ENCODE measurements at places on chromosomes 1 and 21.

DNA sequence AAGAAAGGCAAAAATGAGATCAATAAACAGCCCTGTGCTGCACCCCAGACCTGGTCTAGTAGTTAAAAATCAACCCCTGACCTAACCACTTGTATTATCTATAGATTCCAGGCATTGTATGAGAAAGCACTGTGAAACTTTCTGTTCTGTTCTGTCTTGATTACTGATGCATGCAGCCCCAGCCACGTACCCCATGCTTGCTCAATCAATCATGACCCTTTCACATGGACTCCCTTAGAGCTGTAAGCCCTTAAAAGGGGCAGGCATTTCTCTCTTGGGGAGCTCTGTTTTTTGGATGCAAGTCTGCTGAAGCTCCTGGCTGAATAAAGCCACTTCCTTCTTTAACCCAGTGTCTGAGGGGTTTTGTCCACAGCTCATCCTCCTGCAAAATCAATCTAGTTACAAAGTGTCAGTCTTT, 24.2 kb upstream of the CD34 start:
- no peak for DNase-seq

DNA sequence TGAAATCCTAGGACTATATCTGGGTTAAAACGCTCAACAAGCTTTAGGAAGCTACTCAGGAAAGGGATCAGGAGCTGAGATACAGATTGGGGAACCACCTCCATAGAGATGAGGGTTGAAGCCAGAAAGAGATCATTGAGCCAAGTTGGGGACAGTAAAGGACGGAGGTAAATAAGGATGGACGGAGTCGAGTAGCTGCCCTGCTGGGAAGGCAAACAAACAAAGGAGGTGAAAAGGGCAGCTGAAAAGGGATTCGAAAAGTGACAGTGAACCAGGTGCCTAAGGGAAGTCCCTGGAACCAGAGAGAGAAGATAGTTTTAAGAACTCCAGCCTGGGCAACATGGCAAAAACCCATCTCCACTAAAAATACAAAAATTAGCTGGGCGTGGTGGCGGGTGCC, 6.3 kb upstream of the CAMSAP2 start:
- no peak for DNase-seq

DNA sequence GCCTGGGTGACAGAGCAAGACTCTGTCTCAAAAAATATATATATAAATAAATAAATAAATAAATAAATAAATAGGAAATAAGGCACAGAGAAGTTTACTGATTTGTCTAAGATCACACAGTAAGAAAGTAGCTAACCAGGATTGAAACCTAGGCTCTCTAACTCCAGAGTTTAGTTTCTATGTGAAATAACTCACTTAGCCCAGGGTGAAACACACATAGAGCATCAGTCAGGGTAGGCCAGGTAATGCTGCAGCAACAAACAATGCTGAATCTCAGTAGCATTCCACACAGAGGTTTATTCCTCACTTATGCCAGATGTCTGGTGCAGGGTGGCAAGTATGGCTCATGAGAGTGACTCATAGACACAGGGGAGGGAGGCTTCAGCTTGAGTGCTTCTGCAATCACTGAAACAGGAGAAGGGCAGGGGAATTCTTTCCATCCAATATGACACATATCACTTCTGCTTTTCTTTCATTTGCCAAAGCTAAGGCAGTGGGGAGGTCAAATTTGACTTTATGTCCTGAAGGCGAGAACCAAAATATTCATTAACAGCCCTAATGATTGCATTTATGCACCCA, 37.1 kb upstream of the KANK4 start:
- no peak for DNase-seq

- DNase-seq, result no peak
Measured at GRCh38 chr1:246364415-246364941, 142.6 kb downstream of the SMYD3 start.

DNA sequence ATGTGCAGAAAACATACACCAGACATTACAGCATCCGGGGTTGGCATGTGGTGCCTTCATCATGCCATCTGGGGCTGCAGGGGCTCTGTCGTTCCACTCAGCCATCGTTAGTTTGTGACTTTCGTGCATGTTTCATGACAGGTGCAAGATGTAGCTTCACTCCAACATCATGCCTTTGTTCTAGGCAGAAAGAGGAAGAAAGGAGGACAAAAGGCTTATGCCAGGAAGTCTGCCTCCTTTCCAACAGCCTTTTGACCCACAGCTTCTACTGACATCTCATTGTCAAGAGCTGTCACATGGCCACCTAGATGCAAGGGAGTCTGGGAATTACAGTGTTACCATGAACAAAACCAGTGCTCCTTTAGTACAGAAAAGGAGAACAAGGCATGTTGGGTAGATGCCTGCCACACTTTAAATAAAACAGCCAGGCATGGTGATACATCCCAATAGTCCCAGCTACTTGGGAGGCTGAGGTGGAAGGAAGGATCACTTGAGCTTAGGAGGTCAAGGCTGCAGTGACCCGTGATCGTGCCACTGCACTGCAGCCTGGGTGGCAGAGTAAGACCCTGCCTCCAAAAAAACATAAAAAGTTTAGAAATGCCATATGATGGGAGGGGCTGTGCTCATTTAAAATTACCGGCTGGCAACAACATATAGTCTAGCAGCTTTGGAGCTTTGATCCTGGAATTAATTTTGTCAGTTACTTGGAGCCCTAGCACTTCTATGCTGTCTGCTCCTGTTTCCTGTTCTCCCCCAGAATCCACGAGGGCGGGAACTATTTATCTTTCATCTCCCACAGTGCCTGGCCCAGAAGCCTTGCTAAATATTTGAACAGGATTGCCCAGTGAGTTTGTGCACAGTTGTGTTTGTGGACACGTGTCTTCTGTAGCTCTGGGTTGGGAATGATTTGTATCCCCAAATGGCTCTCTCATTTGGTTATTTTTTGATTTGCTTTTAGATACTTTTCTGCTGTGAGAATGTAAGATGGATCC, 7.4 kb downstream of the DOP1B start:
- no peak for DNase-seq

GRCh38 chr1:16207318-16208269, 4.9 kb downstream of the ARHGEF19 start:
- DNase-seq, result no peak

- no peak for DNase-seq
Measured at GRCh38 chr21:41701749-41702148, 65.1 kb downstream of the RIPK4 start.

DNA sequence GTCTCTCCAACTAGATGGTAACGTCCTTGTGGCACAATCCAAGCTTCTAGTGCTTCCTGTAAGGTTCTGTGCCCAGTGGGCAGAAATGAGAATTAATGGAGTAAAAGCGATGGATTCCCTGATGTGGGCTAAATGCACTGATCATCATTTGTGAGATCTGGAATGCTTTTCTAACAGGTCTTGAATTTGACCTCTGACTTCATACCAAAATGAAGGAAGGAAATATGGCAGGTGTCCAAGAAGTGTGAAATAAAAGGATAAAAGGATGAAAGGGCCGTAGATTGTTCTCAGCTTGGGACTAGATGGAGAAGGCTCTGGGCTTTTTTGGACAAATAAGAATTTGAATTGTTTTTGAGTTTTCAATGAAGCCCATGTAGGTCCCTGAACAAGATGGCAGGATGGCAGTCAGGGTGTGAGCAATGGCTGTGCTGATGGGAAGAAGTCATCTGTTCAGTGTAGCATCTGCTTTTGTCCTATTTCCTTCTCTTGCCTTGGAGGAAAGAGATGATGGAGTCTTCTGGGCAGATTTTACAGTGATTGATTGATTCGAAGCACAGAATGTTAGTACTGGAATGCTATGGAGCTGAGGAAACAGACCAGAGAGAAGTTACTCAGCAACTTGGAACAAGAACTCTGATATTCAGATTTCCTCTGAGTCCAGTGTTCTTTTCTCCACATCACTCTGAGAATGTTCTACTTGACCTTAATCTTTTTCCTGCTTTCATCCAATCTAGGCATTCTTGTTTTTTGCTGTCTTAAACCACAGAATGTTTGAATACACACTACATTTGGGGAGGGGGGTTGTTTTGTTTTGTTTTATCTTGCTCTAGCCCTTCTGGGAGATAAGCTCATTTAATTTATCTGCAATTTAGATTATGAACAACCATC, 286.0 kb downstream of the HLX start:
- no peak for DNase-seq

DNA sequence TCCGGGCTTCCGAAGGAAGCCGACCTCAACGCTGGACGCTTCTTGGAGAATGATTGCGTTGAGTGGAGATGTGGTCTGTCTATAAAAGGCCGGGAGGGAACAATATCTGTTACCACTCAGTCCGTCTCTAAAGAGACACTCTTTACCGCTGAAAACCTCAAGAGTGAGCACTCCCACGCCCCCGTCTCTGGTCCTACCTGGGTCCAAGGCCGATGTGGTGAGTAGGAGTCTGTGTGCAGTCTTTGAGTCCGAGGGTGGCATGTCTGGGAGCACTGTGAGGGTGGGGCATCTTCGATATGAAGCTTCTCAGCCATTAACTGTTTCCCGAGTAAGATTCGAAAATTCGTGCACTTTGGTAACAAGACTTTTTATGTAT, 576 bp downstream of the ZFP69 start:
- DNase-seq, result no peak

DNA sequence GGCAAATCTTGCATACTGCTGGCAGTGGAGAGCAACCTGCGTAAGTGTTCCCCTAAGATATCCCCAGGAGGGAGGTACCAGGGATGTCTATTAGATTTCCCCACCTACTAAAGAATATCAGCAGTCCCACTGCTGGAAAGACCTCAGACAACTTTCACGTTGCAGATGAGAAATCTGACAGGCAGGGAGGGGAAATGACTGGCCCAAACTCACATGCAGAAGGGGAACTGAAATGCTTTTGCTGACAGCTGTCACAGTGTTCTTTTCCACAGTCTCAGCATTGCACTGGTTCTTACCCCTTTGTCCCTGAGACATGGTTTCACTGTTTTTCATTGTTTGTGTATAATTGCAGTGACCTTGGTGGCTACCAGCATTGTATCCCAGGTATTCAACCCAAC, 84.8 kb upstream of the ATP1A1 start:
- no peak for DNase-seq

DNA sequence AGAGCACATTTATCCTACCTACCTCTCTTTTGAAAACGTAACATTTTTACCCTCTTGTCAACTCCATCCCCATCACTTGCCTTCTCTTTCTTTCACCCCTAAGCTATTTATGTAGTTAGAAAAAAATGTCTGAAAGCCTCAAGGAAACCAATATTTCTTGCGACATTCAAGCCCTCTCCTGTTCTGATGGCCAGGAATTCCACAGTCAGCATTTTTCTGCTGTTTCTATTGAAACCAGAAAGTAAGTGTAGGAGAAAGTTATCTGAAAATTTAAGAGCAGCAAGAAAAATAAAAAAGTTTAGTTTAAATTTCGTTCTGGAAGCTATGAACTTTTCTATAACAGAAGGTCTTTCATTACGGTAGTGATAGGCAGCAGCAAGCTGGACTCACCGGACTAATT, 247.6 kb upstream of the PBX1 start:
- no peak for DNase-seq

DNA sequence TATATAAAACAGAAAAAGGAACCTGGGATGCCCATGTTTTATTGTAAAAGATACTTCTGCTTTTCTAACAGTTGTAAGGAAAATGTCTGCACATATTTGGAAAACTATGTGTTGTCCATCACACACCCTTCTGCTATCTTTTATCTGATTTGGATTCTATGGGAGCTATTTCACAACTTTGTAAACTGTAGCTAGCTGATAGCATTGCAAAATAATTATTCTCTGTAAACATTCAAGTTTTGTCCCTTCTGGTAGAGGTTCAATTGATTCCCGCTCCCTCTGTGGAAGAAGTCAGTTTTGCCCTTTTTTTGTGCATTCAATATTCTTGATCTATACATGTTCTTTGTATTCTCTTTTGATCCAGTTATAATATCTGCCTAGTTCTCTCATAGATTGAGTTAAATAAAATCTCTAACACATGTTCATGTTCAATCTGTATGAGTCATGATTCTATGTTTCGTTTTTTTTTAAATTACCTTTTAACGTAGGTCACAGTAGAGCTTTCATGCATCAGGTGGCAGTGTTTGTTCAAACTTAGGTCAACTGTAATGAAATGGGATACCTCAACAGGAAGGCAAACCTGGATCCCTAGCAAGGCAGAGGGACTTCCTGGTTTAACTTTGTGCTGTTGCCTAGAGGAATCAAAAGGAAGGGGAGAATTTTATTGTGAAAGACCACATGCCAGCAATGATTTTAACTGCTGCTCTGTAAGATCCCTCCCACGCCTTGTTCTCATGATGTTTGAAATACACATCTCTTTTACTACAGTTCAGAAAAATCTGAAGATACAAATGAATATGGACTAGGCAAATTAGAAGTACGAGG, 26.0 kb upstream of the BCL9 start:
- no peak for DNase-seq

DNA sequence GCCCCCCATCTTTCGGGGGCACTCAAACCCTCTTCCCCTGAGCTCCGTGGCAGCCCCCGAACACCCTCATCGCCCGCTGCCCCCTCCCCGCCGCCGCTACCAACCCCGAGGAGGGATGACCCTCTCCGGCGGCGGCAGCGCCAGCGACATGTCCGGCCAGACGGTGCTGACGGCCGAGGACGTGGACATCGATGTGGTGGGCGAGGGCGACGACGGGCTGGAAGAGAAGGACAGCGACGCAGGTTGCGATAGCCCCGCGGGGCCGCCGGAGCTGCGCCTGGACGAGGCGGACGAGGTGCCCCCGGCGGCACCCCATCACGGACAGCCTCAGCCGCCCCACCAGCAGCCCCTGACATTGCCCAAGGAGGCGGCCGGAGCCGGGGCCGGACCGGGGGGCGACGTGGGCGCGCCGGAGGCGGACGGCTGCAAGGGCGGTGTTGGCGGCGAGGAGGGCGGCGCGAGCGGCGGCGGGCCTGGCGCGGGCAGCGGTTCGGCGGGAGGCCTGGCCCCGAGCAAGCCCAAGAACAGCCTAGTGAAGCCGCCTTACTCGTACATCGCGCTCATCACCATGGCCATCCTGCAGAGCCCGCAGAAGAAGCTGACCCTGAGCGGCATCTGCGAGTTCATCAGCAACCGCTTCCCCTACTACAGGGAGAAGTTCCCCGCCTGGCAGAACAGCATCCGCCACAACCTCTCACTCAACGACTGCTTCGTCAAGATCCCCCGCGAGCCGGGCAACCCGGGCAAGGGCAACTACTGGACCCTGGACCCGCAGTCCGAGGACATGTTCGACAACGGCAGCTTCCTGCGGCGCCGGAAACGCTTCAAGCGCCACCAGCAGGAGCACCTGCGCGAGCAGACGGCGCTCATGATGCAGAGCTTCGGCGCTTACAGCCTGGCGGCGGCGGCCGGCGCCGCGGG, 837 bp downstream of the FOXD3 start:
- no peak for DNase-seq

GRCh38 chr1:179340918-179341317, 24.9 kb upstream of the AXDND1 start:
- no peak for DNase-seq

DNA sequence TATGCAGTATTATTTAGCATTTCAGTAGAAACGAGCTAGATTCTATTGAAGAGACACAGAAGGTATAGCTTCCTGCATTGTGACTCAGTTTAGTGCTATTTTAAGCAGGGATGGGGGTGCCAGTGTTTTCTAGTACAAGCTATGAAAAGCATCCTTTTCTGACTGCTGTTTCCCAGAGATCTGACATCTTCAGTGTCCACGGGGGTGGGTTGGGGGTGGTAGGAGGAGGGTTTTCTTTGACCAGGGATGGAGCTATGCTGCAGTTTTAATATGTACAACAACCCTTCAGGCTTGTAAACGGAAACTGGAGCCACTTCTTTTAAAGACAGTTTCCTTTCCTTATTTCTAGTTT, 2.7 kb upstream of the NEGR1 start:
- DNase-seq, result no peak

- DNase-seq, result no peak
Measured at GRCh38 chr1:178726545-178726944, 1.5 kb downstream of the RALGPS2 start.
